ENCODE measurements at places on chromosomes 4 and X.

GRCh38 chr4:169337510-169337909 is 66.8 kb upstream of the SH3RF1 start:
- no peak for DNase-seq

DNA sequence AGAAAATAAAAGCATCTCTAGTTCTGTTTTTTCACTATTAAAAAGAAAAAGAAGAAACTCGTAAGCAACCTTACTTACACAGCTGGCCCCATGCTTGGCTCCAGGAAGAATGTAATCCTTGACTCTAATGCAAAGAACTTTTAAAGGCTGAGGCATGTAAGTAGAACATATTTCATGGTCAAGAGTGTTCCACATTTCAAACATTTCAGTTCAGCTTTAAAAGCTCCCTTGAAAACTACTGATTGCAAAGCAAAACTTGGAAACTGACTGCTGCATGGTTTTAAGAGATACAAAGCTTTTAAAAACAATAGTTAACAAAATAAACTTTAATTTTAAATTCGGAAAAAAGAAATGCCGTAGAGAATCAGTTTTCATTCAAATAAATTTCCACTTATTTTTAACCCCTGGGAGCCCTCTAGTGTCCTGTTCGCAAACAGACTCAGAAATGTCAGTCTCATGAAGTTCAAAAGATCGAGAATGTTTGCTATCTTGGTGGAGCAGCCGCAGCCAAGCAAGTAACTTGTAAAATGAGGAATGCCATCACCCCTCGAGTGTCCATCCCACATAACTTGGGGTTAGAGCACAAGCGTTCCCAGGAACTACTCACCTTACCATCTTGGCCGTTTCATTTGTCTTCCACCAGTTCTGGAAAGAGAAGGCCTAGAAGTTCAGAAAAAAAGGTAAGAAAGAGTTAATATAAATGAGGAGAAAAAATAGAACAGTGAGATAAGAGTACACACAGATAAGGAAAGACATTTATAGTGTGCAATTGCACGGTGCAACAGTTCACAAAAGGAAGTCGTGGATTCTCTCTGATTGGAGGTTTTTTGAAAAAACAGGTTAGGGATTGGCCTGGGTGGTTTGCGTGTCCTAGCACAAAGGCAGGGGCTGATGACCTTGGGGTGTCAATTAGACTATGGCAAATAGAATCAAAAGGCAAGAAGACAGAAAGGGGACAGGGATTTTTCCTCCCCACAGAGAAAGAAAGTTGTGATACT is at the start of gene GASK1B:
Gene GASK1B, minus strand, starts transcription at position 765 of the 998 bp plus-strand sequence. CDS start 1,650 bp downstream, outside the sequence.
- no peak for DNase-seq

GRCh38 chr4:54006755-54007154 is 57.6 kb downstream of the CHIC2 start:
- DNase-seq, result no peak

- no peak for DNase-seq
Observed at GRCh38 chr4:121783210-121783609, 17.9 kb upstream of the EXOSC9 start.

DNA sequence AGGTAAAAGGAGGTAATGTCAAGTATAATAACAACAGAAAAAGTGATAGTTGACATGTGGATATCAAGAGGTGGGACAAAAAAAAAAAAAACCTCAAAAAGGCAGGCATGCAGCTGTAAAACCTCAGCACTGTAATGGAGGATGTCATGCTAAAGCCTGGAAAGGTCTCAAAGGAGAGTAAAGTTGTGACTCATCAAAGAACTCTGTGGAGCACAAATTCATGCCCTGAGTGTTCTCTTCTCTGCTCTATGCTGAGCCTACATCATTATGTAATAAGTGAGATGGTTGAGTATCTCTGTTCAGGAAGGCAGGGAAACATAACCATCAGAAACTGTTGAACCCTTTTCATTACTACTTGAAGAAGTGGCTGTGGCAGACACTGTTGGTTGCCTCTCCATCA is 597.8 kb downstream of the BCOR start:
- DNase-seq, result no peak

DNA sequence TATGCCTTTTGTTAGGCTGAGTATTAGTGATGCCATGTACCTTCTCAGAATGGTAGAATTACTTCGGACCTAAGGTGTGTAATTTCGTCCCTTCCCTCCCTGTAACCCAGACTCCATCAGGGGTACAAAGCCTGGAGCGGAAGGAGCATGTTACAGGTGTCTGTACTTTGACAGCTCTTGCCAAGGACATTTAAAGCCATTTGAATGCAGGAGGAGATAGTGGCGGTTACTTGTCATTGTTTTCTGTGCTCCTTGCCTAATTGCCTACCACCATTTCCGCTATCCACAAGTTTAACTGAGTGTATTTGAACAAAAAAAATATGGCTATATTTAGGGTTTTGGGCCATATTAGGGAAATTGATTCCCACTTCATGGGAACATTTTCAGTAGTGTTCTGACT is 1.8 kb downstream of the FNIP2 start:
- no peak for DNase-seq

DNA sequence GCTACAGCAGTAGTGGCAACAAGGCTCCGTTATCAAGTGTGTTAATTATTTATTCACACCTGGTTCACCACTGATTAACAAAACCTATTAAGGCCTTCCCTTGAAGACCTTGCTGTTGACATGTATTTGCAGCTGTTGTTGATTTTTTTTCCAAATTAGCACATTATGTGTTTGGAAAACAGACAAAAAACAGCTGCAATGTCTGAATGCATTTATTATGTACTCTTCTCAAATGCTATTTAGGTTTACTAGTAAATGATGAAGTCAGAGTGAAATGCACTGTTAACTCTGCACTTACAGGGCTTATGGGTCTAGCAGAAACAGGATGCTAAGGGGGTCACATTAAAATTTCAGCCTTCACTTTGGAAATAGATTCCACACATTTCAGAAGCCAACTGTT is 99.5 kb upstream of the PCDH7 start:
- DNase-seq, result no peak

DNA sequence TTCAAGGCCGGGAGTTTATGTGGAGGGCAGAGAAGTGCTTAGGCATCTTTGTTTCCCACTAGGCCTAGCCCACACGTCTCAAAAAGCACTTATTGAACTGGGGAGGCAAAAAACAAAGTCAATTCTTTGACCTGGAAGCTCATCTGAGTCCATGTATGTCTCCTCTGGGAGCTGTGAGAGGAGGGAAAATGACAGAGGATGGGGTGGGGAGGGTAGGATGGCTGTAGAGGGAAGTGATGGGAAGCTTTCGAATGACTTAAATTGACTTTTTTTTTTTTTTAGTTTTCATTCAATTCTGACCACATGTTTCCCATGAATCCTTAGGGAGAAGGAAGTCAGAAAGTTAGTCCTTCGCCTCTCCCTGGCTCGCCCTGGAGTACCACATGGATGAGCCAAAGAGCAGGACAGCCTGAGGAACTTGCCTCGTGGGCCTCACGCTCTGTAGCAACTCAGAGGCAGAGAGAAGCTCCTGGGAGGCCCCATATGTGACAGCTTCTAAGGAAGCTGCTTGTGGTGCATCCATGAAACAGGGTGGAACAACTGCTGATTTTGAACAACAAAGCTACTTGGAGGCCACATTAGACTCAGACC is 45.0 kb downstream of the NHSL2 start:
- DNase-seq, result no peak

DNA sequence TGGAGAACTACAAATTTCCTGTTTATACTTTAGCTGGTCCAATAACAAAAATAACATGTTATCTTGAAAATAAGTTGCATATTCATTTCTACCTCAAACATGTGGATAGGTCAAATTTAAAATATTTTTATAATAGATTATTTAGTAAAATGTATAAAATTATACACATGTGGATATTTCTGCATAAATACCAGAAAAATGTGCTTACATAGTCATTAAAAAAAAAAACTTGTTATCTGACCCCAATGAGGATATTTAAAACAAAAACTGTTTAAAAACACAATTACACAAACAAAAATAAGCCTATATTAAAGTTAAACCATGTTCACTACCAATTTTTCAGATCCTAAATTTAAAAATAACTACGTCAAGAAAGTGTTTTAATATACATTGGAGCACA is 28.1 kb downstream of the FBXO8 start:
- no peak for DNase-seq

DNA sequence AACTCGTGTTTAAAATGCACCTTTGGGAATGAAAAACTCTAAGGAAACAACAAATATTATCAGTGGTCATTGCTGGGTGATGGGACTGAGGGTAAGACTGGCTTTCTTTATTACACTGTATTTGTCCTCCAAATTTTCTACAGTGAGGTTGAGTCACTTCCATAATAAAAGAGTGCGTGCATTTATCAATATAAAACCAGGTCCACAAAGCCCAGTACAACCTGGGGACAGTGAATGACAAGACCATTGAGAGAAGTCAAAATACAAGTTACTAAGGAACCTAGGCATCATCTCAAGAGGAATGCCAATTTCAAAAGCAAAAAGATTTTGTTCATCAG is 76.4 kb downstream of the MAGED4 start:
- no peak for DNase-seq

DNA sequence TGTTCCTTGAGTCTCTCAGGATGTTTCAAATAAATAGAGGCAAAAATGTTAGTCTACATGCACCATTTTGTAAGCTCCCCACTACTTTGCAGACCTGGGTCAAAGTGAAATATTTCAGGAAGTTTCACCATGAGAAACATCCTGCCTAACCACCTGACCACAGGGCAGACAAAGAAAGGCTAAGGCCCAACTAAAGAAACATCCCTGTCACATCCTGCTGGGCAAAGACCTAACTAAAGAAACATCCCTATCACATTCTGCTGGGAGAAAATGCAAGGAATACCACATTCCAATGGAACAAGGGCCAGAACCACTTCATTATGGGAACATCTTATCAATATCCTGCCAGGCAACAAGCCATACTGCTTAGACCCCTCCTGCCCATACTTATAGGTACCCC is 1303.4 kb downstream of the TECRL start:
- DNase-seq, result no peak

- DNase-seq, result no peak
Observed at GRCh38 chr4:90174621-90175023, 47.4 kb downstream of the CCSER1 start.

DNA sequence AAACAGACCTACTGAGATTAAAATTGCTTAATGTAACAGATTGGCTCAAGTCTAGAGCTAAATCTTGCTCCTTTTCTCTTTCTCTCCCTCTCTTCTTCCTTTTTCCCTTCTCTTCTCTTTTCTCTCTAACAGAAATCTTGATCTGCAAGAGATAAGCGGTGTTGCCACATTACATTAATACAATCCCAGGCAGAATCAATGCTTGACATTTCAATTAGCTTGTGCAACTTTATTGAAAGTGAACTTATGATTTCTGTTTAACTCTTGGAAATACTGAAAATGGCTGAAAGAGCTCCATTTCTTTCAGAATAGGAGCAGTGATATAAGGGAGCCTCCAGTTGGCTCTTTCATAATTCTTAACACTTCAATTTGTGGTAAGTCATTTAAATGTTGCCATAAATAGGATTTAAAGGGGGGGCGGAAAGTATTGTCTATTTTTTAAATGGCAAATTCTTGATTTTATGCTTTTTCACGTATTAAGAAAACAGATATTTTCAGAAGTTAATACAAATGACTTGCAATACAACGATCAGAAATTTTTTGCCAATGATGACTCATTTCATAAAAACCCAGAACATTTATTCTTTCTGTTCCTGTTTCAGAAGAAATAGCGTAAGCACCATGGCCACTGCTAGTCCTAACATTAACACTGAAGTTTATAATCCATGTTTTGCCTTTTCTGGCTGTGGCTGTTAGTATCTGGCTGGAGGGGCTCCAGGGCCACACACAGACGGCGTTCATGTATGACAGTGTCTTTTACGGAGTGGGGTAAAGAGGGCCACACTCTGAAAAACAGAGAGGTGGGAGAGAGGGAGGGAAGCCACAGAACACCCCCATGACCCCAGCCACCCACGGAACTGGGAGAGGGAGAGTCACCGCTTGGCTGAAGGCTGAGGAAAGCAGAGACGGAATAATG is 115.7 kb upstream of the FAT1 start:
- no peak for DNase-seq

DNA sequence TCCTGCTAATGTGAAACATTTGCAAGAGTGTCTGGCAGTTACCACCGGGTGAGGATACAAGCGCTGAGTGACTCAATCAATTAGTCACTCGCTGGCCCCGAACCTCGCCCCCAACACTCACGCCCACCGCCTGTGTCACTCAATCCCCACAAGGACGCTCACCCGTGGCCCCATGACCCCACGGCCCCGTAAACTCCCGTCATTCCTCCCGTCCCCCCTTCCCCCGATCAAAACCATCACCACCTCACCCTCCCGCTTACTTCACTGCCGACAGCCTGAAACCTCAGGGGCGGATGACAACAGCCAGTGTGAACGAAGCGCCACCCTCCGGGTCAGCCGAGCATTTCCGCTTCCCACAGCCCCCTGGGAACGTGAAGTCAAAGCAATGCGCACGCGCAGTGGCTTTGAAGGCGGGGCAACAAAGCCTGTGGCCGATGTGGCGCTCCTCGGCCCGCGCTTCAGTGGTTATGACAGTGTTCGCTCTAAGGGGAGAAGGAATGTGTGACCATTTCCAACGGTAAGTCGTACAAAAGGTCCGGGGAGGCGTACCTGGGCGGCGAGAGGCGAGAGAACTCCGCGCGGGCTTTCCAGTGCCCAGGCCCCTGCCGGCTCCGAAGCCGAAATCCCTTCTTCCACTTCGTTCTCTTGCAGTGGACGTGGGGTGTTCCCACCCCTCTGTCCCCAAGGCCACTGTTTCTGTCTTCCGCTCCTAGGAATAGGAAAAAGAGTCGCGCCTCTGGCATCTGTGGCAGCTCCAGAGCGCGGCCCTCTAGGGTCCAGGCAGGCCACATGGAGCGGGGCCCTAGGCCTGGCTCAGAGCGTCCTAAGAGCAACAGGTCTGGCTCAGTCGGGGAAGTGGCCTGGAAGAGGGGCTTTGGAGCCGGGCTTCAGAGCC is at the start of gene ZNF674:
Gene ZNF674, minus strand, starts transcription at position 311 of the 895 bp plus-strand sequence. CDS start 3,334 bp downstream, outside the sequence.
- DNase-seq, result peak; percentile 76

DNA sequence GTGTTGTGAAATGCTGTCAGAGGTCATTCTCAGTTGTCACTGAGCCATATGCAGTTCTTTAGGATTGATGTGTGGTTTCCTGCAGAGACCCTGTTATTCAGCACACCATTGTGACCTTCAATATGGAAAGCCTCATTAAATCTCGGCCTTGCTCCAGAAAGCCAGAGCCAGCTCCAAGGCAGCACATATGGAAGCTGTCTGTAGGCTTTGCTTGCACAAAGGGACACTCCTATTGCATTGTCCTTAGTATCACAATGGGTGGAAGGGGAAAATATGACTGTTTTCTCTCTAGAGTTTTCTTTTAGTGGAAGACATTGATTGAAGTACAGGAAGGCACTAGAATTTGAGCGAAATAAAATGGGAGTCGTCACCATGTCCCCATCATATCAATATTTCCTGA is 179.0 kb downstream of the CEP135 start:
- DNase-seq, result no peak

- peak; percentile 33 for DNase-seq
Observed at GRCh38 chr4:25862411-25863346, at the start of gene SEL1L3. SEL1L3 (minus strand) TSS chr4:25862988; CDS start chr4:25862836, 152 bp downstream.

Measured in stimulated activated CD4-positive, alpha-beta T cell treated with anti-CD3 and anti-CD28 coated beads, Interleukin-1b, Interleukin-23, amount 100 ng/mL, for 1 hour (primary cell).